Natural killer cell treated with Interleukin-12 subunit alpha and Interleukin-12 subunit beta and Interleukin-15 and Interleukin-18, amount 100 ng/mL, for 72 hours (primary cell): ENCODE measurements at places on chromosomes 11 and 22.

DNA sequence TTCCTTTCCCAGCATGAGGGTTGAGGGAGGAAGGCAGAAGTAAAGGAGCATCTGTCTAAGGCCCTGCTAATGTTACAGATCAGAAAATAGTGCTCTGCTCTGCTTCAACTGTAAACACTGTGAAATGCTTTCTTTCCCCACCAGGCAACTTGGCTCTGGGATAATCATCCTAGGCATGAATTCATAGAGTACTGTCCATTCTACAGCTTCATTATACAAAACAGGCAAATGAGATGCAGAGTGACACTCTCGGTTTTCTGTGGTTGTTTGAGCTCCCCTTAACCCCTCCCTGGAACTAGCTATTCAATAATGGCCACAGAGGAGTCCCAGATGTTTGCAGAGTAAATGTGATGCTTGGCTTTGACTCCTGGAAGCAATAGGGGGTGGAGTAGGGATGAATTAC is 184.3 kb upstream of the CTSC start:
- no peak for DNase-seq

DNA sequence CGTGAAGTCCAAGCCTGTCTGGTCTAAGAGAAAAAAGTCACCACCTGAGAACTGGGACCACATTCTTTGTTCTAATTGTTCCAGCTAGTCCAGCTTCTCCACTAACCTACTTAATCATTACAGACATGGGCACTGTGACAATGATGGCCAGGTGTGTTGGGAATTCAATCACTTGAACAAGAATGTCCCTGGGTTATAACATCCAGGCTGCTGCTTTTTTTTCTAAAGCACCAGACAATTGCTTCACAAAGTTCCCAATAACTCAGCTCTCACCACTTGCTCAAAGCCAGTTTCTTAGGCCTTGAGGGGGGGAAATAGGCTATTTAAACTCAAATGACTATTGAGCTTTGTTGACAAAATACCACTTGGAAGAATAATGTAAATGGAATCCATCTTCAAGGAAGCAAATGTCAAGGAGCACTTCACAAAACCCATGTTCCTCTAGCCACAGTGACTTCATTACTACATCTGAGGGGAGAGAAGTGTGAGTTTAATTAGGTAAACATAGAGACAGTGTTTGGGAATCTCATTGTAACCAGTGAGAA is 80.3 kb downstream of the ME3 start:
- no peak for DNase-seq

- DNase-seq = no peak
Observed at GRCh38 chr22:39527481-39527961, 5.0 kb downstream of the RPS19BP1 start.

- no peak for DNase-seq
Observed at GRCh38 chr22:37781434-37782059, 26.2 kb upstream of the GCAT start.

- DNase-seq = no peak
Observed at GRCh38 chr22:41350087-41350486, 31.7 kb upstream of the TEF start.

GRCh38 chr11:44699497-44700408 is 27.0 kb upstream of the TSPAN18 start:
- no peak for DNase-seq

- no peak for DNase-seq
Observed at GRCh38 chr11:5705688-5706087, 16.1 kb downstream of the TRIM22 start.

DNA sequence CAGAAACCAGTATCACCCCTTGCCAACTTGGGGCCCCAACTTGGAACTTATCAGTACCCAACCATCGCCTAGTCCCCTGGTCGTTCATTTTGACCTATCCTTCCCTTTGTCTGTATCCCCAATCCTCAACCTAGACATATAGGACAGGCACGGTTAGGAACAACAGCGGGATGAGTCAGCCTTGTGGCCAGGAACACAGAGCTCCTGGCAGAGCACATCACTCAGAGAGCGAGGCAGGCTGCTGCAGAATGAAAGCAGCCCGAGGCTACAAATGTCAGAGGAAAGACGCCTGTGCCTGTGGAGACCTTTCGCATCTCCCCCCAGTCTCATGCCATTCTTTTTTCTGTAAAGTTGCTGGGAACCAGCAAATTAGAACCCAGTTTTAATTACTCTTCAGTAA is 14.6 kb downstream of the DKK3 start:
- DNase-seq = no peak

- DNase-seq = no peak
Observed at GRCh38 chr11:111526501-111526900, 11.9 kb downstream of the HOATZ start.

GRCh38 chr11:43462359-43462758 is 103.6 kb downstream of the TTC17 start:
- no peak for DNase-seq

DNA sequence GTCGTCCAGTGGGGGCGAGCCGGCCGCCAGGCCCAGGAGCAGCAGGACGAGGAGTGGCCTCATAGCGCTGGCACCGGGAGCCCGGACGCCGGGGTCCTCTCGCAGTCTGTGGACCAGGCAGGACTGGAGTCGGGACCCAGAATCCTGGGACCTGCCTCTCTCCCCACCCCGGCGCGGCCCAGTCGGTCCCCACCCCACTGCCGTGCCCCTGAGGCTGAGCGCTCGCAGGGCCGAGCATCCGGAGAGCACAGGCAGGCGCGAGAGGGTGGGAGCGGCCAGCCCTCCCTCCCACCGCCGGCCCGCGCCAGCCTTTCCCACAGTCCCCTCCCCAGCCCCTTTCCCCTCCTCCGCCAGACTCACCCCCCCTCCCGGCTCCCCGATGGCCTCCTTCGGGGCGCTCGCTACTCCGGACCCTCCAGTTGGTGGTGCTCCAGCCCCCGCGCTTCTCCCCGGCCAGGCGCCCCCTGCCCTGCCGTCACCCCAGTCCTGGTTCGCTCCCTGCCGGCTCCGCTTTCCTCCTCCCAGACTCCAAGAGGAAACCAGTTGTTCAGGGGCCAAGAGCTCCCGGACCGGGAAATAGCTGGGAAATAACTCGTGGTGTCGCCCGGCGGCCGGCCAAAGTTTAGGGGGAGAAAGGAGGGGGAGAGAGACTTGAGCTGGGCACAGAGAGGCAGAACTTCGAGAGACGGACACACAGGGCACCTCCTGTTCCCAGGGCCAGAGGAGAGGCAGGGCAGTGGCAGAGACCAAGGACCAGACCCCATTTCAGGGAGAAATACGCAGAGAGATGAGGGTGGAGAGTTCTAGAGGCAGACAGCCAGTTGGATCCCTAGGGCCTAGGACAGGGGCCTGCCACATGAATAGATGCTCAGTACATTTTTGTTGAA is at the start of gene C1QTNF5:
Gene C1QTNF5, minus strand, starts transcription at position 549 of the 887 bp plus-strand sequence. Its CDS starts 486 bp downstream, at position 63.
- DNase-seq = no peak

GRCh38 chr11:121650351-121651256 is 197.8 kb upstream of the SORL1-AS1 start:
- DNase-seq = no peak

DNA sequence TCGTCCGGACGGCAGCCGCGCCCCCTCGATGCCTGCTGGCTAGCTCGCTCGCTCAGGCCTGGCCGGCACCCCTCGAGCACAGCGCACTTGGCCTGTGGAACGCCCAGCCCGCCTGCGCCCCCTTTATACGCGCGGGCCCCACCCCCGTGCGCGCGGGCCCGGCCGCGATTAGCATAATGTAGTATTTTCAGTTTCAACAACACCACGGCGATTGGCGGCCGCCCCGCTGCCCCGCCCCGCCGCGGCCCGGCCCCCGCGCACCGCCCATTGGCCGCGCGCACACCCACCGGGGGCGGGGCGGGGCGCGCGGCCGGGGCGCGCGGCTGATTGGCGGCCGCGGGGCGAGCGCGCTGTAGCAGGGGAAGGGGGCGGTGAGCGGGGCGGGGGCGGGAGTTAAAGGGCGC is at the start of gene CDKN1C:
Gene CDKN1C, minus strand, starts transcription at position 98 of the 404 bp plus-strand sequence. CDS start 319 bp downstream, outside the sequence.
- peak; percentile 87 for DNase-seq

DNA sequence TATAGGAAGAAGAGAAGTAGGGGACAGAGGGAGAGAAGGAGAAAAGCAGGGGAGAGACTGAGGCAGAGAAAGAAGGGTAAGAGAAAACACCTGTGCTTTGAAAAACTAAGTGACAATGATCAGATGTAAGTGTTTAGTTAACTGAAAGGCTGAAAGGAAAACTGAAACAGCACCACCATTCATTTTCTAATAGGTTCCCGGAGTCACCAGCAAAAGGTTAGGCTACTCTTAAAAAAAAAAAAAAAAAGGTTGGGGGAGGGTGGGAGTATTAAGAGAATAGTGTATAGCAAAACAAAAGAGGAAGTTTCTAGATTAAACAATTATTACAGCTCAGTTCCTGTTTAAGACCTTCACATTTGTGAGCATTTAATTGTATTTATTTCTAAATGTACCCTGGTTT is 113.8 kb downstream of the CADM1 start:
- no peak for DNase-seq

DNA sequence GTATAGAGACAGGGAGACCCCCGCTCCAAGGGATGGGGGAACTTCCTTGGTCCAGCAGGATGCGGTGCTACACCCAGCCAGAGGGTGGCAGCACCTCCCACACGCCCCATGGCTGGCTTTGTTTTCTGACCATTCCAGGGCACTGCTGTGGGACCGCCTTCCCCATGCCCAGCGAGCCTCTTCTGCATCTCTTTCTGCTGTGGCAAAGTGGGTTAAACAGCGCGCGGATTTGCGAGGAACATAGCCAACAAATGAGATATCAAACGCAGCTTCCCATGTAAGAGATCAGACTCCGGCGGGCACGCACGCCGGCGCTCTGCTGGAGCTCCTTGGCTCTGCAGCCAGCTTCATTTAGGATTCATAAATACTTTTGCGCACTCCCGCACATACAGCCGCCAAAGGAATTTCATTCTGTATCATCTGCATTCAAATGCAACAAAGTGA is 485.8 kb upstream of the CADM1 start:
- DNase-seq = no peak

DNA sequence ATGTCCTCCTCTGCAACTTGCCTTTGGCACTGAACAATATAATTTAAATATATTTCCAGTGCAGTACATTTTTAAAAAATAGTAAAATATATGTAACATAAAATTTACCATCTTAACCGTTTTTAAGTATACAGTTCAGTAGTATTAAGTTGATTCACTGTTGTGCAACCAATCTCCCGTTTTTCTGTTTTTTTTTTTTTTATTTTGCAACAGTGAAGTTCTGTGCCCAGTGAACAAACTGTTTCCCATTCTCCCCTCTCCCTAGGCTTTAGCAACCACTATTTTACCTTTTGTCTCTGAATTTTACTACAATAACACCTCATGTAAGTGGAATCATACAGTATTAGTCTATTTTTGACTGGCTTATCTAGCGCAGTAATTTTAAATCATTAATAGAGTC is 13.8 kb downstream of the PRRG4 start:
- no peak for DNase-seq

- DNase-seq = no peak
Observed at GRCh38 chr11:93846411-93846810, 4.0 kb downstream of the VSTM5 start.

- DNase-seq = no peak
Observed at GRCh38 chr22:26536762-26537134, 24.5 kb upstream of the TFIP11 start.

- DNase-seq = no peak
Observed at GRCh38 chr11:34600339-34601084, 20.4 kb upstream of the EHF start.

DNA sequence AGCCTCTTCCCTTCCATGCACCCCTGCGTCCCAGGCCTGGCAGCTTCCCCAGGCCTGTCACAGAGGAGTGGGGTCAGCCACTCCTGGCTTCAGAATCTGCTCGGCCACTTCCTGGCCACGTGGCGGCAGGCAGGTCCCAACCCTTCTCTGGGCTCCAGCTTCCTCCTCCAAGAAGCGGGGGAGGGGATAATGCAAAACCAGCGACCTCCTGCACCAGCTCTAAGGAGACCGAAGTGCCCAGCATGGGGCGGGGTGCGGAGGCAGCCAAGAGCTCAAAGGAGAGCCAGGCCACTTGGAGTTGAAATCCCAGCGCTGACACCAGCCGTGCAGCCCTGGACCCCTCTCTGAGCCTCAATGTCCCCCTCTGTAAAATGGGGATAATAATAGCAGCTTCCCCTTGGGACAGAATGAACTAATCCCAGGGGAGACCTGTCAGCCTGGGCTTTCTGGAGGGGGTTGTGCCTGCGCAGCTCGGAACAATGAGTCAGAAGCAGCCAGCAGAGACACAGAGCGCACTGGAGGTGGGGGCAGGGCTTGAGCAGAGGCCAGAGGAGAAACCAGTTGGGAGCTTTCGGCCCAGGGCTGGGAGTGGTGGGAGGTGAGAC is 22.8 kb upstream of the PICK1 start:
- DNase-seq = no peak

DNA sequence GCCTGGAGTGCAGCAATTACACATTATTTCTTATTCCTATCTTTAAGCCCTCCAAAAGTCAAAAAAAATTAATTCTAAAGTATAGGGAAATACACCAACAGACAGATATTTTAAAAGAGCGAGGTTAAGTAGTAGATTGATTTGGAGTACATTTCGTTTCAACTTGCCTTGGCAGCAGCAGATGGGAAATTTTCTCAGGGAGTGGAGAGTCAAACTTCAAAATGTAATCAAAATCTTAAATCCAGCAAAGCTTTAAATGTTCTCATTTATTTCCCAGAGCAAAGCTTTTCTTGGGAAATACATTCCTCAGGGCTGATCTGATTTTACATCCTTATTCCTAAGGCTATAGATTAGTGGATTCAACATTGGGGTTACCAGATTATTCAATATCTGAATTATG is 21.9 kb upstream of the VWA5A start:
- no peak for DNase-seq

GRCh38 chr22:30420347-30421125 is 5.0 kb upstream of the MTFP1 start:
- DNase-seq = no peak

GRCh38 chr11:113446938-113447337 is 28.3 kb downstream of the DRD2 start:
- no peak for DNase-seq

GRCh38 chr22:23383491-23384361 is 196.4 kb downstream of the IGLL1 start:
- DNase-seq = peak; percentile 20

- no peak for DNase-seq
Observed at GRCh38 chr22:33361581-33361980, 303.4 kb upstream of the SYN3 start.

GRCh38 chr11:123000721-123001120 is 19.1 kb upstream of the BSX start:
- DNase-seq = no peak

DNA sequence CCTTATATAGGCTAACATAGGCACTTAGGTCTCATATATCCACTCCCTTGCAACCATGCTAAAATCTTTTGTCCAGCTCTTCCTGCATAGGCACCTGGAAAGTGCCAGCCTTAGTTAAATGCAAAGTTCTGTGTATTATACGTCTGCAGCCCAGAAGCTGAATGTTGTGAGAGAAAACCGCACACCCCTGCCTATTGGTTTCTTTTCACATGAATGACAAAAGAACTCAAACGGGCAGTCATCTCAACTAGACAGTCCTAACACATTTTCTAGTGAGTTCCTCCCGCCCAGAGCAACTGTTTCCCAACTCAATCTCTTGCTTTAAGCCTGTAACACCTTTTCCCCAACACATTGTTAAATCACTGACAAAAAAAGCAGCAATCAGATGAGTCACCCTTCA is 69.4 kb upstream of the SC5D start:
- DNase-seq = no peak

GRCh38 chr11:82871646-82872045 is 28.6 kb downstream of the PRCP start:
- no peak for DNase-seq
